T-helper 2 cell (primary cell): ENCODE measurements at places on chromosomes 5 and 9.

GRCh38 chr5:62790348-62790747, 211.7 kb downstream of the LRRC70 start:
- no peak for DNase-seq

GRCh38 chr9:96206156-96206751, 95.7 kb downstream of the HSD17B3 start:
- DNase-seq = no peak

DNA sequence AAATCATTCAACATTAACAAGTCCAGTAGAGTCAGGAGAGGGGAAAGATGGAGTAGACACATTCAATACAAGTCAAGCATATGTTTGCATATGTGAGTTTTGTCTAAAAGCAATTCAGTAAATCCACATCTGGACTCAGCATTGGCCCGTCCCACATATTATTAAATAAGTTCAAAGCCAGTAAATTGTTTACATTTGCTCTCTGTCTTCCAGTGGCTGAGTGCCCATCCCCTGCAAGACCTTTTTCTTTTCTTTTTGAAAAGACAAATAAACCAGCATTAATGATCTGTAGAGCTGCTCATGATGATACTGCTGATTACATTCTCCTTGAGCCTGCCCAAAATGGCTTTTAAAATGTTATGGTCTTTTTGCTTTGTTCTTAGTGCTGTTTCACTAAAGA, 71.1 kb downstream of the TNC start:
- DNase-seq = no peak

GRCh38 chr5:28729067-28729466, 1690.7 kb upstream of the CDH9 start:
- no peak for DNase-seq

GRCh38 chr9:115930472-115930871, 223.1 kb upstream of the PAPPA start:
- DNase-seq = no peak

DNA sequence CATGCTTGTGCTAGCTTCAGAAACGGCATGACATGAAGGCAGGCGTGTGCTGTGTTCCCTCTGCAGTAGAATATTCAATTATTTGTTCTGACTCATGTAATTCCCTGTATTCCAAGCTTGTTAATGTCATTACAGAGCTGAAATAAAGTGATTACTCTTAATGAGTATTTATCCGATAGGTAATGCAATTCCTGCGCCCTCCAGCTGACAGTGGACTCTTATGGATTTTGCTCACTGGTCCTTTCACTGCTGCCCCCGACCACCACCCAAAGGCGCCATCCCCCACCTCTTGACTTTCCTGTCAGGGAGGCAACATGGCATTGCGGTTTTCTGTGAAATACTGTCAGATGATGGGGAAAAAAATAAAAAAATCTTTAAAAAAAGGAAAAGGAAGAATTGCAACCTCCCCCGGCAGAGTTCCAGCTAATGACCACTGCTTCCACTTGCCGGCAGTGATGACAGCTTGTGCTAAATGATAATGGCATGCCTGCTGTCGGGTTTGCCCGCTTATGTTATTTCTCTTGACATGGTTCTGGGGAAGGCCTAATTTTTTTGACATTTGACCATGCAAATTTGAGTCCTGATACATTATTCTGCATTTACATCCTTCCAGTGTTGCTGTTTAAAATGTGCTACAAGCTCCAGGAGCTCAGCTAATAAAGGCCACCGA, 335.3 kb upstream of the ADAMTS16 start:
- DNase-seq = no peak

DNA sequence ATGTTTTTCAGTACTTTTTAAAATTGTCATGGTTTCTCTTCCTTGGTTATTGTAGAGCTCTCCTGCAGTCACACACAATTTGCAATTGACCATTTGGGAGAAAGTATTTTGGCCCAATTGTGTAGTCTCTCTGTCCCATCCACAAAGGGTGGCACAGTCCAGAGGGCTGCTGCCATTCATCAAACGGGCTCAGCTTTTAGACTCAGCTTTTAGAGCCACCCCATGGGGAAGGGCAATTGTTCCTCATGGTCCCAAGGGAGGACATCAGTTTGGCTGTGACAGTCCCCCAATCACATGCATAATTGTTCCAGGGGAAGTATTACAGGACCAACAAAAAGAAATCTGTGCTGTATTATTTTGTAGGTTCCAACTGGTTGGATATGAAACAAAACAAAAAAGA, 207.6 kb downstream of the ZNF462 start:
- DNase-seq = no peak

DNA sequence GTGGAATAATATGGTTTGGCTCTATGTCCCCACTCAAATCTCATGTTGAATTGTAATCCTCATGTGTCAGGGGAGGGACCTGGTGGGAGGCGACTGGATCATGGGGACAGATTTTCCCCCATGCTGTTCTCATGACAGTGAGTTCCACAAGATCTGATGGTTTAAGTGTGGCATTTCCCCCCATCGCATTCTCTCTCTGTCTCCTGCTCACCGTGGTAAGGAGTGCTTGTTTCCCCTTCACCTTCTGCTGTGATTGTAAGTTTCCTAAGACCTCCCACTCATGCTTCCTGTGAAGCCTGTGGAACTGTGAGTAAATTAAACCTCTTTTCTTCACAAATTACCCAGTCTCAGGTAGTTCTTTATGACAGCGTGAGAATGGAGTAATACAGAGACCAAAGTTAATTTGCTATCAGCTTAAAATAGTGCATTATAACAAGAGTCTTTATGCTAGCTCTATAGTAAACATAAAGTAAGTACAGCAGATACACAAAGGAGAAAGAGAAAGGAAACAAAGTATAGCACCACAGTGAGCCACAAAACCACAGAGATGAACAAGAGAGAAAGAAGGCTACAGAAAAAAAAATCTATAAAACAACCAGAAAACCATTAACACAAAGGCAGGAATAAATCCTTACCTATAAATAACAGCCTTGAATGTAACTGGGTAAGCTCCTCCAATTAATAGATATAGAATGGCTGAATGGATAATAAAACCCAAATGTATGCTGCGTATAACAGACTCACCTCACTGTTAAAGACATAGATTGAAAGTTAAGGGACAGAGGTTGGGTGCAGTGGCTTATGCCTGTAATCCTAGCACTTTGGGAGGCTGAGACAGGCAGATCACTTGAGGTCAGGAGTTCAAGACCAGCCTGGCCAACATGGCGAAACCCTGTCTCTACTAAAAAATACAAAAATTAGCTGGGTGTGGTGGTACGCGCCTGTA, 39.7 kb downstream of the RAPGEF6 start:
- no peak for DNase-seq

DNA sequence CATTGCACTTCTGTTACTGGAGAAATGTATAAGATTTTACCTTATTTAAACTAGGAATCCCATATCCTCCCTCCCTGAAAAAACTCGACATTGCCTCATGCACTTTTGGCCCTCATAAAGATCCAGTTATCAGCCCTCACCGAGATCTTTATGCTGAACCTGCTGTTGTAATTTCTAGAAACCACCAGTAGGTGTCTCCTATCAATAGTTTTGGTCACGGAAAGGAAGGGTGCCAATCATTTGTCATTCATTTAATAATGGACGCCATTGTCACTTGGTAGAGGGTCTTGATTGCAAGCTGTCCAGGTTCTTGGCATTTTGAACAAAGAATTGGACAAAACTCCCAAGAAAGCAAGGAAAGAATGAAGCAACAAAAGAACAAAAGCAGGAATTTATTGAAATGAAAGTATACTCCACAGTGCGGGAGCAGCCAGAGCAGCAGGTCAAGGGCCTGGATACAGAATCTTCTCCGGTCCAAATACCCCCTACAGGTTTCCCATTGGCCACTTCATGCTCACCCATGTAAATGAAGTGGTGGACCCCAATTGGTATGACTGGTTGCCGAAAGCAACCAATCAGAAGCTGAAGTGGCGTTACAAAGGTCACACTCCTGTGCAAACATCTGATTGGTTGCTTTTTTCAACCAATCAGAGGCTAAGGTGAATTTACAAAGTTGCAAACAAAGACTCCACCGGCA, 524.3 kb downstream of the PSAT1 start:
- DNase-seq = peak; percentile 30
